ENCODE measurements at places on chromosomes 6 and 20. TPM values are rescaled to one million over a fixed set of nuclear protein-coding genes. Genes with fewer than 3 reads are reported as not detected.

DNA sequence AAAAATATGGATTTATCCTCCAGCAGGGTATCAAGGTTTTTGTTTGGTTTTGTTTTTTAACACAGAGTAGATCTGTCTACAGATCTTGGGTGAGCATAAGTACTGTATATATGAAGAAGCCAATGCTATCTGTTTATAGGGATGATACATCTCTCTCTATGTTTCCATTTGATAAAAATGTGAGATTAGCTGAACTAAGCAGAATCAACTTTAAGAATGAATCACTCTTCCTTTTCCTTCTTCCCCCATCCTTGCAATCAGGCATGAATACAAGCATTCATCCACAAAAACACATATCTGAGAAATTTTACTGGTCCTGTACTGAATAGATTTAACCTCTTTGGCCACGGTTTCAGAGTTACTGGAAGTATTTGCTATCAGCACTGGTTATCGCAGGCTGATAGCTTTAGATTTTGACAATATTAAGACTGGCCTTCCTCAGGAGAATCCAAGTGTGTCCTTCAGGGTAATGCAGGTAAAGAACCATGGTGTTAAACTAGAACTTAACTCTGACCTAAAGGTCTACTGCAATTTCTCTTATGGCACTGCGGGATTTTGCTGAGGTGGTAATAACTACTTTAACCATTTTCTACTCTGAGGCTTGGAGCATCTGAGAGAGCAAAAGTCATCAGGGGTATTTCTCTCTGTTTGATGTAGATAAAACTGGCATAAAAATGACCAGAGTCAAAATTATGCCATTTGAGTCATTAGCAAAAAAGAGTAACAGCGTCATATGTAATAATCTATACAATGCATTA lies 1.5 kb downstream of the SNAP25 start:
- no peak for DNase-seq

GRCh38 chr6:154482858-154483257 lies 27.6 kb downstream of the CNKSR3 start:
- DNase-seq: no peak

DNA sequence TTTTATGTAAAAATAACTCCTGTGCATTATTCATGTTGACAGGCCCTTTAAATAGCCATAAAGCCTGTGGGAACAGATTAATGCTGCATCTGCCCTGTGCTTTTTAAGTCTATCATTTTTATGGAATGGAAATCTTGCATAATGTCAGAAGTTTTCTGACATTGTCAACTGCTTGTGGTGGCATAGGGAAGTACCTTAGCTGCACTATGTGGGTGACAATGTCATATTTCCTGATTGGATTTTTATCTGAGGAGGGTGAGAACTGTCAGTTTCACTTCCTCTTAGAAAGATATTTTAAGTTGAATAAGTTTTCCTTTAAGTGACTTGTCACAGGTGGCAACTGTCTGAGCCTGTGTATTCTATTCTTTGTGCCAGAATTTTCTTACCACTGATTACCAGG lies 267.9 kb downstream of the PLCB1 start:
- no peak for DNase-seq

- peak; percentile 42 for DNase-seq
Measured at GRCh38 chr6:92779746-92780145, 639.6 kb downstream of the EPHA7 start.

DNA sequence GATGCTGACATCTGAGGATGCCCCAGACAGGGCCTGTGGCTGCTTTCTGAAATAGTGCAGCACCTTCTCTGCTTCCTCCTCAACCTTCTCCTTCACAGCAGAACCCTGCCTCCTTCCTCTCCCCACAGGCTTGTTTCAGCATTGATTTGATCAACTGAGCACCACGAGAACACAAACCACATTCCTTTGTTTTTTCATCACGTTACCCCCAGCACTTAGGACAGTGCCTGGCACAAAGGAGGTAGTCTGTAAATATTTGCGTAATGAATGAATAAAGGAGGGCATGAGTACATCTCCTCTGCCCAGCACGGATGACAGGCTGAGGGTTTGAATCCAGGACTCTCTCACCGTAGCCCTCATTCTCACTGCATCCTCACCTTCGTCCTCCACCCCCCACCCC lies 21.3 kb upstream of the WFDC2 start:
- no peak for DNase-seq

- no peak for DNase-seq
Measured at GRCh38 chr6:96391776-96392360, 129.7 kb upstream of the UFL1 start.

DNA sequence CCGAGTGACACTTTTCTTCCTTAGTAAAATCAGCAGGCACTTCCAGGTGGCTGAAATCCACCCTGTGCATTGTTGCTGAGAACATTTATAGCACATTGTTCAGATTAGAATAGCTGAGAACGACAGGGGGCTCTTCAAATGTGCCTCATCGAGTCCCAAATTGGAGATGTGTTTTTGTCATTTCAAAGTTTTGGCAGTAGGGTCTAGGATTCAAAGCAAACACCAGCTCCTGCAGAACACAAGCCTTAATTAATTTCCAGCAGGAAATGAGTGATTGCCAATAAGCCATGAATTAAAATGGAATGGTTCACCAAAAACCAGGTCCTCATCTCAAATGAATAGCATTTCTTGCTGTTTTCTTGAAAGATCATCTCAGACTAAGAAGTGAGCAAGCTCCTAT lies 171.6 kb downstream of the PLCB1 start:
- no peak for DNase-seq

The BANF2 gene
- total RNA-seq: not detected

The SCUBE3 gene
- 4.6 TPM for total RNA-seq
